ENCODE measurements at places on chromosomes 7 and 10.

DNA sequence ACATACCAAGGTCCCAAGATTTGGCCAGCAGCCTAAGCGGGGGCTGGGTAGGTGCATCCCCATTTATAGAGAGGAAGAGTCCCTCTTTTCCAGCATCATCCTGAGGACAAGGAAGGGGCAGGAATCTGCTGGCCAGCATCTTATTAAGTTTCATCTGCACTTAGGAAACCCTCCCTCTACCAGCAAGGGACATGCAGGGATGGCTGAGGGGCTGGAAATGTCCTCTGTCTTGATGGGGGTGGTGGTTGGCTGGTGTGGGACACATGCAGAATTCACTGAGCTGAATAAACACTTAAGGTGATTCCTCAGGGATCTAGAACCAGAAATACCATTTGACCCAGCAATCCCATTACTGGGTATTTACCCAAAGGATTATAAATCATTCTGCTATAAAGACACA lies 42.1 kb downstream of the NOD1 start:
- DNase-seq = no peak

DNA sequence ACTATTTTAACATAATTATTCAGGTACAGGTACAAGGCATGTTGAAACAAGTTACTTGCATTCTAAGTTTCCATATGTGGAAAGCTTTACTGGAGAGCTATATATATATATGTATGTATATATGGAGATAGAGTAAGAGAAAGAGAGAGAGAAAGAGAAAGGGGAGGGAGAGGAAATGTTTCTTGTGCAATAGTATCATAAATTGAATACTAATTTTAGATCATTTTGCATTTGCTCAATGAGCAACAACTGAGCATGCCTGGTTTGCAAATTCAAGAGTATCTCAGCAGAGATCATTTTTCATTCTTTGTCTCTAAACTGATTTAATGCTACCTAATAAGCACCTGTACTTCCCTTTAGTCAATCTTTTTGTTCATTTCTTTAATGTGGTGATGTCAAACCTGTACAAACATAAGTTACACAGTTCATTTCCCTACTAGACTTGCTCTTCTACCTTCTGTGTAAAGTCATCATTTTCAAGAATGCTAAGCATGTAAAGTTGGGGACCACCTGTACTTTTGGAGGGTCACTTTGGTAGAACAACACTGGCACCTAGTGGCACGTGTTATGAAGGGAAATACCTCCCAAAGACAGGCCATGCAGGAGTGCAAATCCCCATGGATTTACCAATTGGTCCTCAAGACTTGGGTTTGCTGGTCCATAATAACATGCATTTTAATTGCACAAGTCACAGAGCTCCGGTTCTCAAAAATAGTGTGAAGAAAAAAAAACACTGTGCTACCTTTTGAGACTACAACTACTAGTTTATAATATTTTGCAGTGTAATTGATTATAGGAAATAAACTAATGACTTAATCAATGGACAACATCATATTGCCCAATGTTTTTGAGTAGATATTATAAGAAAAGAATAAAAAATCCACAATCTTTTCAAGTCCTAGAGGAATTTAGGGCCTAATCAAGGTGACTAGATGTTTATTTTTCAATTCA lies 431.2 kb upstream of the IGFBP3 start:
- no peak for DNase-seq

- no peak for DNase-seq
These were observed 20.4 kb upstream of the INSYN2A start for GRCh38 chr10:127216786-127217185.

- DNase-seq = no peak
These were observed 92.7 kb downstream of the RNLS start for GRCh38 chr10:88490231-88490980.

- no peak for DNase-seq
These were observed 502.9 kb downstream of the HTR7 start for GRCh38 chr10:90354914-90355313.

GRCh38 chr7:18855796-18856195 lies 261.6 kb downstream of the TWIST1 start:
- DNase-seq = no peak

DNA sequence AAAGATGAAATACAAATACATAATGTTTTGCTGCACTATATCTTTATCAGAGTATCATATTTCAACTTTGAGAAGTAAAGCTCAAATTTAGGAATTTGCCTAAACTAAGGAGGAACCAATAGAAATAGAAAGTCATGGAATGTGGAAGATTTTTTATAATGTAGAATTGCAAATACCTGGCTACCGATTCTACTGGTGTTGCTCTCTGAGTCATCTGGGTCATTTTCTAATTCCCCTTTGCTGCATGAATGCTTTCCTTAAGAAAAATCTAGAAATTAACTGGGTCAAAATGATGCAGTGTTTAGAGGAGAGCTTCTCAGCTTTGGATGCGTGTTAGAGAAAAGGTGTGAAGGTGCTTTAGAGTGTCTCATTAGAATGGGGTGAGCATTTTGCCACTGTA lies 568.9 kb upstream of the ANKRD30A start:
- DNase-seq = no peak

GRCh38 chr10:22461891-22462290 lies 116.6 kb downstream of the SPAG6 start:
- DNase-seq = no peak

DNA sequence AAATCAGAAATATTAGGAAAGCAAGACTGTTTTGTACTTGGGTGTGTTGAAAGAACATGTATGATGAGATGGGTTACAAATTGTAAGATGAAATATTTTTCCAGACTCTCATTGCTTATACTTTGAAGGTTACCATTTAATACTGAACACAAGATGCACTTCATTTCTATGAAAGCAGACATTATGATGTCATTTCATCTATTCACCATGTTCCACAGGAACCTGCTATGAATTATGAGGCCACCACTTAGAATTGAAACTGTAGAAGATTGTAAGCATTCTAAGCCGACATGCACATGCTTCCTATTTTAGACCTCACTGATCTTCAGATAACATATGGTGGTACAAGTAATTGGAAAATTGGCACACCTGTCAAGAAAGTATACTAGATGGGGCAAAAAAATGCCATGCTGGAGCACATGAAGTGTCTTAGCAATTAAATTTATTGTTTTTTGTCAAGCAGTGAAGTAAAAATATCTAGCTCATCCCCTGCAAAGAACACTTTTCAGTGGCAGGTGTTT lies 195.0 kb downstream of the PHF14 start:
- DNase-seq = no peak

- DNase-seq = no peak
These were observed 48.3 kb upstream of the FAM171A1 start for GRCh38 chr10:15419279-15419874.

DNA sequence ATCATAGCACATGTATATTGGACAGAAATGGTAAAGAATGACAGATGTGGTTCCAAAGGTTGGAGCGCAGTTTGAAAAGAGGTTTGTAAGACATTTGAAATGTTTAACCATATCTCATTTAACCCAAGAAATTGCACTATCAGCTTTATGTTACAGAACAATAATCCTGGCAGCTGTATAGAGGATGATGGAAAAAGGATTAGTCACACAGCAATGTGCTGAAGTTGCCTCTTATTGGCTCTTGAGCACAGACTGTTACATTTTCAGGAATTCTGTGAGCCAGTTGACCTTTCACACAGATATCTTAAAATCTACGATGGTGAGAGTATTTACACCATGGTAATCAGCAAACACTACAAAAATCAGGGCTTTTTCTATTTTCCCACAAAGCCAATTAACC lies 3.9 kb downstream of the COG5 start:
- DNase-seq = no peak

DNA sequence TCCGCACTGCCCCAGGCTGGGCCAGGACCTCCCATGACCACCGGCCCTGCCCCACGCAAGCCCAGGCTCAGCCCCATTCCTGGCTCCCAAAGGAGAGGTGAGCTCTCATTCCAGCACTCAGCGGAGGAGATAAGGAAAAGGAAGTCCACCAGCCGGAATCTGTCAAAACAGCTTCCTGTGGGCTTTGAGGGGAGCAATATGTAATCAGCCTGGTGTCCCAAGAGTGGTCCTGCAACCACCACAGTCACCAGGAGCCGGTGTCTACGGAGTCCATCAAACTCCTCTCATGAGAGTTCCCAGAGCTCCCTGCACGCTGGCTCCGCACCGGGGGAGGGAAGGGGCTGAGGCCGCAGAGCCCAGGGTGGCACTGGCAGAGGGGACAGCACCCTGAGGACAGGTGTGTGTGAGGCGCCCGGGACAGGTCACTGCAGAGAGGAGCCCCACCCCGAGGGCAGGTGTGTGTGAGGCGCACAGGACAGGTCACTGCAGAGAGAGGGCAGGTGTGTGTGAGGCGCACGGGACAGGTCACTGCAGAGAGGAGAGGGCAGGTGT lies 57.9 kb downstream of the STK32C start:
- no peak for DNase-seq

DNA sequence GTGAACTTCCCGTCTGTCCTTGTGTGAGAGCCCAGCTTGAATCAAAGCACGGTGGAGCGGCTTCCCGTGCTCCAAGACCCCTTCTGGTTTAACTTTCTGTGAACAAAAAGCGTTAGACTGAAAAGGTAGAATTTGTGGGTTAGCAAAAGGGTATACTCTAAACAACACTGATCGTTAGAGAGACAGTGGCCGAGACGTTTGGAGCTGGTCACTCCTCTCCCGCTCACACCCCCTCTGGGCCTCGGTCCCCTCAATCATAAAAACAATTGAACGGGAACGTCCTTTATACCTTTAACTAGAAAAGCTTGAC lies 502 bp downstream of the PRKRIP1 start:
- DNase-seq = no peak

GRCh38 chr10:126331101-126331500 lies 57.2 kb downstream of the ADAM12 start:
- DNase-seq = no peak

GRCh38 chr10:44894691-44895090 lies 16.4 kb upstream of the TMEM72 start:
- DNase-seq = no peak

DNA sequence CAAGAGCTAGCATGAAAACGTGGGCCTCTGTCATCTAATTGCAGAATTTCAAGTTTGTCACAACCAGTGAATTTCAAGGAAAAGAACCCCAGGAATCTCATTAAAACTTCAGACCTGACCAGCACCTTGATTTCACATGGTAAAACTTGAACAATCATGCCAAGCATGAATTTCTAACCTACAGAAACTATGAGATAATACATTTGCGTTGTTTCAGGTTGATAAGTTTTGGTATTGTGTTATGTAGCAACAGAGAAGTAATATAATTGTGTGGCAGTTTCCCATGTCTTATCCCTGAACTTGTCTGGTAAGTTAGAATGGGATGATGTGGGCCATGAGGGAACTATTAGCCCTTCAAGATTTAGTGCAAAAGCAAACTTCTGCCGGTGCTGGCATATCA lies 530.1 kb downstream of the ANKRD7 start:
- DNase-seq = no peak

- no peak for DNase-seq
These were observed 114.0 kb downstream of the GRID1 start for GRCh38 chr10:86252556-86252955.

- DNase-seq = no peak
These were observed 21.2 kb downstream of the VSTM2A start for GRCh38 chr7:54563329-54563916.

DNA sequence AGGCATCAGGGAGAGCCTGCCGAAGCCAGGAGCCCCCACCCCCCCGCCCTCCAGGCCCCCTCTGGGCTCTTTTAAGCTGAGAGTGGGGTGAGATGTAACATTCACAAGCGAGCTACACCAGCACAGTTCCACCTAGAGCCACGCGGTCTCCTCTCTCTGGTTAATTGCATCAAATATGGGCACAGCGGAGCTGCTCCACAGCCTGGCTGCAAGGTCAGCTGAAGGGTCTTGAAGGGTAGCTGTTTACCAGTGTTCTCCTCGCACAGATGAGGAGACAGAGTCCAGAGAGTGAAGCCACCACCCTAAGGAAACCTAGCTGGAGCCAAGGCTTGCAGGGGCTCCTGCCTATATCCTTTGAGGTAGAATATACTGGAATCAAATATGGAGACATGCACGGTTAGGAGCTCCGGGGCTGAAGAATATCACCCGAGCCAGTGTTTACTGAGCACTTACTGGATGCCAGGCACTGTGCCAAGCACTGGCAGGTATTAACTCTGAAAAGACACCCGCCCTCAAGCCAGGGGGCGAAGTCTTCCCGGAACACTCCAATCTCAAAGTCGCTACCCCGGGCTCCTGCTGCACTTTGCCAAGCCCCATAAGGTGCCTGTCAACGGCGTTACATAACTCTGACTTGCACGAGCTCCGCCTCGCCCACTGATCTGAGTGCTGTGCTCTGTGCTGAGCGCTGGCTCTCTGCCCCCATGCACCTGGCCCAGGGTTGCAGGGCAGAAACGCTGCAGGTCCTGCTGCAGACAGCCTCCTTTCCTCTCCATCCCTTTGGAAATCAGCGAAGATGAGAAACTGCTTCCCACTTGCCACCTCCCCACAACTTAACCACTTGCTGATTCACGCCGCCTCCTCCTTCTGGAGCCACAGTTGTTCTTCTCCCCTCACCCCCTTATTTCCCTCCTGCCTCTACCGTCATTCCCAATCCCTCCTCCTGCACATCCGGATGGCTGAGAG lies 5.4 kb downstream of the CHST15 start:
- no peak for DNase-seq

- DNase-seq = no peak
These were observed 36.2 kb upstream of the HECW1 start for GRCh38 chr7:43076189-43076605.

DNA sequence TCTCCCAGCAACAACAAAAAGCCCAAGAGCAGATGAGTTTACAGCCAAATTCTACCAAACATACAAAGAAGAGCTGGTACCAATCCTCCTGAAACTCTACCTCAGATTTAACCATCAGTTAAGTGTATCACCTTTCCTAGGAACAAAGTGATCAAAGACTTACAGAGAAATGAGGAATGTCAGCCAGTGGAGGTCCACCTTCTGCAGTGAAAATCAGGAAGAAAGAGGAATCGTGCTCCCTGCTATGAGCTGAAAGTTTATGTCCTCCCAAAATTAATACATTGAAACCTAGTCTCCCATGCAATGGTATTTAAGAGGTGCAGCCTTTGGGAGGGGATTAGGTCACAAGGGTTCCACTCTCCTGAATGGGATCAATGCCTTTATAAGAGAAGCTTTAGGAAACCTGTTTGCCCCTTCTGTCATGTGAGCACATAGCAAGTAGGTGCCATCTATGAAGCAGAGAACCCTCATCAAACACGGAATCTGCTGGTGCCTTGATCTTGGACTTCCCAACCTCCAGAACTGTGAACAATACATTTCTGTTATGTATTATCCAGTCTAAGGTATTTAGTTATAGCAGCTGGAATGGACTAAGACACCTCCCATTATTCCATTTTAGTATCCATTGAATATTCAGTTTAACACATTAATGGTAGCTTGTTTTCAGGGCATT lies 139.0 kb upstream of the FZD8 start:
- no peak for DNase-seq

- no peak for DNase-seq
These were observed 40.9 kb downstream of the FRMPD2 start for GRCh38 chr10:48233559-48234005.

- DNase-seq = peak; percentile 29
These were observed 6.7 kb downstream of the IFIT5 start for GRCh38 chr10:89421018-89421476.

DNA sequence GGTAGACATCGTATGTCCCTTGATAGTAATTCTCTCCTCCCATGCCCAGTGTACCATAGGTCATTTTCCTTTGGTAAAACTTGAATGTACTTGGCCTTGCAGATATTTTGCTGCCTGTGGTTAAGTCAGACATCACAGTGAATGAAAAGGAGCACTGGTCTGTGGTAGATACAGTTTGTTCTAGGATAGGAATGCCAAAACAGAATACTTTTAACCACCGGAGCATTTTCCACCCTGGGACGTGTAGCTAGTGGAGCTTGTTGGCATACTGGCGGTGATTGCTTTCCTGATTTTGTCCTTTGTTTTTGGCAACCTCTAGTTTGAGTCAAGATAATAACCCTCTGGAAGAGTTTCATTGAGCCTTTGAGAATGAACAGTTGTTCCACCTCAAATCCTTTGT lies 92.0 kb upstream of the BMPER start:
- DNase-seq = no peak
